Fibroblast of villous mesenchyme (primary cell): ENCODE measurements at places on chromosomes 2 and 18.
A peak's percentile ranks its signal among the peaks of the same experiment; 100 is the strongest.

DNA sequence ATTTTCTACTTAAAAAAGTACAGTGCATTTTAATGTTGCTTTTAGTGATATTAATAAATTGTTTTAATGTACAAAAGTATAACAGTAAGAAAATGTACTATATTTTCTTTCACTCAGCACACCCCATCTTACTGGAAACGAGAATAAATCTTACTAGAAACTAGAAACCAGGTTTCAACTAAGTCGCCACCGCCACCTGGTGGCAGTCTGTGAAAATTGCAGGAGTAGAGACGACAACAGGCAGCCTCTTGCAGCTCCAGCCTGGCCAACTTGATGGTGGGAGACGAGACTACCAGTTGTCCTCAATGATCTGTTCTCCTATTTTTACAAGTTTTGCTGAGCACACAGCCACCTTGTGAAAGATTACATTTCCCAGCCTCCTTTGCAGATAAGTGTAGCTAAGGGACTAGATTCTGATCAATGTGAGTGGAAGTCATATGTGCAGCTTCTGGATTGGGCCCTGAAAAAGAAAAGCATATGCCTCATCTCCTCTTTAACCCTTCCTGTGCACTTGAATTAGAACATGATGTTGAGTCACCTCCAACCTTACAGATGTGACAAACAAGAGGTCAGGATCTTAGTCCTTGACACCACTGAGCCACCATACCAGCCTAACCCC is 8.7 kb downstream of the OTOF start:
- peak; percentile 59 for DNase-seq

- no peak for DNase-seq
Measured at GRCh38 chr2:36566887-36567286, 31.1 kb downstream of the FEZ2 start.

DNA sequence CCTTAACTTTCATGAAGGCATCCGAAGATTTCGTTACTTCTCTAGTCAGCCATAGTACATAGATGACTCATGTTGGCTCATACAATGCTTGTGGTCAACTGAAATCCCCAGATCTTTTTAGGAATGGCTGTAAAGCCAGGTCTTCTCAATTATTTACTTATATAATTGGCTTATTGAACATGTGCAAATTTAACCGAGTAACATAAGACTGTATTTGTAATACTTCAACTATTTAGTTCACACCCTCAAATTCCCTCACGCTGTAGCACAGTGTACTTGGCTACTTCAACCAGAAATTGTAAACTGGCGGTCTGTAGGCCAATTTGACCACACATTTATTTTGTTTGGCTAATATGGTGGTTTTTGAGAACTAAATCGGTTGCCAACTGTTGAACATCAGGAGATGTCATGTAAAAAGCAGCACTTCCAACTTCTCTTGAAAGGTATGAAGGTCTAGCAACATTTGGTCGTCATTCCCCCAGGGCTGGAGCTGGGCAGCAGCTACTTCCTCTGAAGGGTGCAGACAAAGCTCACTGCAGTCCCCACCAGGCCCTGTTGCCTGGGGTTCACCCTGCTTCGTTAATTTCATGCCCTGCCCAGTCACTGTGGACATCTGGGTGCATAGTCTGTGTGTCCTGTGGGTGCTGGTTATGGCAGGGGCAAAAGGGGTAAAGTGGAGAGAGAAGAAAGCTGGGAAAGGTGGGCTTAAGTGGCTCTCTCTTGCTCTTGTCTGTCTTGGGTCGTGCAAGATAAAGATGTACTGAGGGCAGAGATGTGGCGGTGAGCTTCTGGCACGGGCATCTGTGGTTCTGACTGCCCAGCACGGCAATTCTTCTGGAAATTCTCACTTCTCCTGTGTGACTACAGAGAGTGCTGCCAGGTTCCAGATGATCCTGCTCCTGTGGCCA is 3.2 kb upstream of the SH3RF3 start:
- DNase-seq = peak; percentile 88

GRCh38 chr2:11140492-11140891 is 14.8 kb upstream of the SLC66A3 start:
- no peak for DNase-seq

DNA sequence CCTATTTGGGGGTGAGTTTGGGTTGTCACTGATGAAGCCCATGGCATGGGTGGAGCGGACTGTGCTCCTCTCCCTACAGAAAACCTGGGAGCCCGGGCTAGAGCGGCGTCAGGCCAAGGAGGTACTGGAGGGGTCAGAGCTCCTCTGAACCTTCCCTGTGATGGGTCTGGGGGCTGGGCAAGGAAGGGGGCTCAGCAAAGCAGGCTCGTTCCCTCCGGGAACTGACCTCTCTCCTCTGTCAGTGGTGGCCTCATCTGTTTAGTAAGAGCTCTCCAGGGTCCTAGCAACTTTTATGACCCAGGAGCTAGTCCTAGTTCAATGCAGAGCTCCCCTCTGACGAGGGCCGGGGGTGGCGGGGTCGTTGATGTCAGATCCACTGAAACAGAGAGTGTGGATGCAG is 62.4 kb upstream of the OTOF start:
- no peak for DNase-seq

- DNase-seq = no peak
Measured at GRCh38 chr2:20541294-20541640, 94.4 kb downstream of the RHOB start.

DNA sequence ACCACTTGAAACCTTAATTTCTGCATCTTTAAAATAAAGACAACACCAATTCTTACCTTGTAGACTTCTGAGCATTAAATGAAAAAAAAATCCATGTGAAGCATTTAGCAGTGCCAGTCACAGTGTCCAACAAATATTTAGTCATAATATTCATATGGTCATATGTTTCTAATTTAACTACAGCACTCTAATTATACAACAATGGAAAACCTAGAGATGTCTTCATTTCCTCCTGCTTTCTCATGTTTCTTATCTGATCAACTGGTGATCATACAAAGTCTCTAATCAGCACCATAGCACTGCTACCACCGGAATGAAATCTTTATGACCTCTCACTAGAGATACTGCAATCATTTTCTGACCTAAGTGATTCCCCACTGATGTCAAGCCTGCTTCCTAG is 10.2 kb upstream of the SCN3A start:
- no peak for DNase-seq

- DNase-seq = peak; percentile 33
Measured at GRCh38 chr2:202780514-202781021, 91.0 kb downstream of the ICA1L start.

DNA sequence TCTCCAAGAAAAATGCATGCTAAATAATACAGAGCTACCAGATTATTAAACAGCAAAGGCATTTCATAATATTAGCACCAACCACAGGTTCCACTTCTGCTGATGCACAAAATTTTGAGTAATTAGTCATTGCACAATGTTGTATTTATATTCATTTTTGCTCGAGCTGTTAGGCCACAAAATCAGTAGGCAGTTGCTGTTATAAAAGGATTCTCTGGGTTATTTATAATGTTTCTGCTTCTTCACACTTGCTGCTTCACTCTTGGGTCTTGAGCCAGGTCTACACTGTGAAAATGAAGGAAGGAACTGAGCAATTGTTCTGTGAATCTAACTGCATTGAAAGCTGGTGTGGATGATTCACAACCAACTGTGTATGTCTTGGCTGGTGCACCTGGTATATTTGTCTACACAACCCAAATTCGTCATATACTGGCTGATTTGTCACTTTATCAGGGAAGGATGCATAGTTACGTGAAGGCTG is 38.3 kb downstream of the MRPL33 start:
- DNase-seq = peak; percentile 77

GRCh38 chr18:40911582-40912254 is 1043.3 kb upstream of the PIK3C3 start:
- peak; percentile 48 for DNase-seq

GRCh38 chr2:128623776-128624761 is 305.4 kb upstream of the HS6ST1 start:
- DNase-seq = peak; percentile 79

DNA sequence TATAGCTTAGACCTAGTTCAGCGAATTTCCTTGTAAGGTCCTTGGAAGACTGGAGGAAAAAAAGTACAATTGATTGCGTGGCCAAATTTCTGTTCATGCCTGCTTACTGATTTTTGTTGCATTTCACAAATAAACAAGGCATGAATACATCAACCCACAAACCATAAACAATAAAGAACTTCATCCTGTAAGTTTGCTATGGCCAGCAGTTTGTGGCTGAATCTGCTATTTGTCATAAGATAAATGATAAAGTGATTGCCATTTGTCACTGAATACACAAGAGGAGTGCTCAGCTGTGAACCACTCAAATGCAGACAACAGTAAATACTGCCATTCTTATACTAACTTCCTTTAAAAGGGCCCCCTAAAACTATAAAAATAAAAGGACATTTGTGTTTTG is 259.5 kb downstream of the CCDC178 start:
- DNase-seq = no peak

DNA sequence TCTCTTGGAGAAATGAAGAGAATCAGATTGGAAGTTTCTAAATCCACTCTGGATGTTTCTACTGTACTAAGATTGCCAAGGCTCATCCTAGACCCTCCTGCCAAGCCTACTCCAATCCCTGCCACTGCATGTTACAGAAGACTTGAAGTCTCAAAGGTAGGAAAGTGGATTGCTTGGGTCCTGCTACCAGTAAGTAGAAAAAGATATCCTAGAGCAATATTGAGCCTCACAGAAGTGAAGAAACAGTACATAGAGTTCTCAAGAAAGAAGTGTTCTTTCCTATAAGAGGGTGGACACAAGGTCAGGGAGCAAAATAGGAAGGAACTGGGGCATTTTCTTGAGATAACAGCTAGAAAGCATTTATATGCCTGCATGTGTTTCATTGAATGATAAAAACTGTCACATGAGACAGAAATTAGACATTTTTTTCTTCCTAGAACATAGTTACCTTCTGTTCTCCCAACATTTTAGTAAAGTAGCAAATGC is 232.9 kb downstream of the RBM43 start:
- DNase-seq = peak; percentile 33

- DNase-seq = no peak
Measured at GRCh38 chr18:65017372-65017760, 733.4 kb upstream of the CDH7 start.

DNA sequence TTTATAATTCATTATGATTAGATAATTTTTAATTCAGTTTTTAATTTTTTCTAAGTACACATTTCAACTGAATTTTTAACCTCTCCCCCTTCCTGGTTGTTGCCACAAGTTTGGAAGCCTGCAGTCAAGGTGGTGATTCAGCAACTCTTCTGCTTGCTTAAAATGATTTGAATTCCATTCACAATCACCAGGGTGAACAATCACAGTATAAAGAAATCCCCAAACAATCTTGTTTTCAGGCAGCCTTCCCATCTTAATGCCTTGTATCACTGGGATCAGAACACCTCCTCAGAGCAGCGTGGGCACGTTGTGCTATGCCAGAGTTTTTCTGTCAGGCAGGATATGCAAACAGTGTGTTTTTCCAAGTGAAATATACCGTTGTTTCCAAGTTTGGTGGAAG is 46.7 kb upstream of the BARD1 start:
- peak; percentile 12 for DNase-seq

DNA sequence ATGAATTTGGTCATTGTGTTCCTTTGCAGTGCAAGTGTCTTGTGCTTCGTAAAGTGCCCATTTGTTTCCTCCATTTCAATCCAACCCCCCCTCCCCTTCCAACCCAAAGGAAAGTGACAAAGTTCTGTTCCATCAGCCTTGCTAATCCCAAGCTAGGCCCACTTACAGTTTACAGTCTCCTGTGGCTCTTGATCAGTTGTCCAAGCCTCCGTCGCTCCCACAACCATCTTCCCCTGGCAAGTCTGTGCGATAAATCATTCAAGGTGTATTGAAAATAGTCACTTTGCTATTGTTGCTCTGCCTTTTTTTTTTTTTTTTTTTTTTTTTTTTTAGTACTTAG is 6.5 kb downstream of the POU3F3 start:
- DNase-seq = no peak

DNA sequence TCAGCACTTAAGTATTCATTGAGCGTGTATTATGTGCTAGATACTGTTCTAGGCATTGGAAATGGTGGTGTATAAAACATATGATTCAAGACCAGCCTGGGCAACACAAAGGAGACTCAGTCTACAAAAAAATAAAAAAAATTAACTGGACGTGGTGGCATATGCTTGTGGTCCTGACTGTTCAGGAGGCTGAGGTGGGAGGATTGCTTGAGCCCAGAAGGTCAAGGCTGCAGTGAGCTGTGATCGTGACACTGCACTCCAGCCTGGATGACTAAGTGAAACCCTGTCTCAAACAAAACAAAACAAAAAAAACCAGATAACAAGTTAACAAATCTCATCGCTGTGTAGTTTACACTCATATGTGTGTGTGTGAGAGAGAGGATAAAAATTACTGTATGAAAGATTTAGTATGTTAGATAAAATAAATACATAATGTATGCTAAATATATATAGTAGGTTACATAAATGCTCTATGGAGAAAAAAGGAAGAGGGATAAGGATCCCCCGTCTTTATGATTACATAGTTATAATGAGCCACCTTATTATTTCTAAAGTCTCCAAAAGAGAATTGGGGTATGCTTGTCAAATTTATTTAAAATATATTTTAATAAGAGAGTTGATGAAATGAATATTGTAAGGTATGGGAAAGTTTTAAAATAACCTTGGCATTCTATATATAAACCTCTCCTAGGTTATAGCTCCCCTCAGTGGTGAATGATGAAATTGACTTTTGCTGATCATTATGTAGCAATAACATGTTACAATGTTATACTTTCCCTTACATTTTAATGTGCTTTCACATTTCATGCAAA is 69.2 kb downstream of the EHBP1 start:
- DNase-seq = peak; percentile 60

GRCh38 chr2:187594801-187595200 is 40.6 kb upstream of the TFPI start:
- no peak for DNase-seq

DNA sequence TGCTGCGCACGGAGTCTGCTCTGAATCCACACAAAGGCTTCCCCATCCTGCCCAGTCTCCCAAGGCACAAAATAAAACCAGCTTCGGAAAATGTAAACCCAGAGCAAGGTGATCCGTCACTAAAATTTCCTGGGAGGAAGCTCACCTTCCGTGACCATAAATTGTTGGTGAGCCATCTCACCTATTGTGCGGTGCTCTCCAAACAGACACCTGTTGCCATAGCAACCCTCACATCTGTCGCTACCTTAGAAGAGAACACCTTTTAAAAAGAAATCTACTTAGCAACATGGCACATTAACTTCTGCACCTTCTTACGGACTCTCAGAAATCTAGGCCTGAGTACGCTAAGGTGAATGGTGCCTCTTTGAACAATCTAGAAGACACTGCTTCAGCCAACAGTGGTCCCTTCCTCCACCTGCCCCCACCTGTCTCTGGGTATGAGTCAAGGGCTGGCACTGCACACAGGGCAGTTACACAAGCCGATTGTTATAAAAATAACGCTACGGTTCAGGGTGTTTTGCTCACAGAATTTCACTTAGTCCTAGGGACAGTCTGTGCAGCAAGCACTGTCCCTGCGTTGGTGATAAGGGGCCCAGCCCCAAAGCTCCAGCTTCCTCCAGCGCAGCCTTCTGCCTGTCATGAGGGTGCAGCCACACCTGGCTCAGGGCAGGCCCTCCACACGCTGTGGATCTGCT is 114.9 kb upstream of the ID2 start:
- no peak for DNase-seq

DNA sequence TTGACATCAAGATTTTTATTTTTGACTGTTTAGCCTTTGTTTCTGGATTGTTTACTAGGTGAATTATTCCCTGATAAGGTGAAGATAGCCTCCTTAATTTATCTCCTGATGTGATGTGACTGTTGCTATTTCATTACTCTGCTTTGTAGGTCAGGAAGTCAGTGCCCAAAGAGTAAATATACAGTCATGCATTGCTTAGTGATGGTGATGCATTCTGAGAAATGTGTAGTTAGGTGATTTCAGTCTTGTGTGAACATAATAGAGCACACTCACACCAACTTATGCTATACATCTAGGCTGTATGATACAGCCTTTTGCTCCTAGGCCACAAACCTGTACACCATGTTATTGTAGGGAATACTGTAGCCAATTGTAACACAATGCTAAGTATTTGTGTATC is 102.4 kb upstream of the THUMPD2 start:
- no peak for DNase-seq
